Psoas muscle (tissue), 8 donors: ENCODE measurements at places on chromosomes 7 and 10.

- DNase-seq = no peak
These were observed 354.2 kb upstream of the TMEM229A start for GRCh38 chr7:124387056-124387455.

DNA sequence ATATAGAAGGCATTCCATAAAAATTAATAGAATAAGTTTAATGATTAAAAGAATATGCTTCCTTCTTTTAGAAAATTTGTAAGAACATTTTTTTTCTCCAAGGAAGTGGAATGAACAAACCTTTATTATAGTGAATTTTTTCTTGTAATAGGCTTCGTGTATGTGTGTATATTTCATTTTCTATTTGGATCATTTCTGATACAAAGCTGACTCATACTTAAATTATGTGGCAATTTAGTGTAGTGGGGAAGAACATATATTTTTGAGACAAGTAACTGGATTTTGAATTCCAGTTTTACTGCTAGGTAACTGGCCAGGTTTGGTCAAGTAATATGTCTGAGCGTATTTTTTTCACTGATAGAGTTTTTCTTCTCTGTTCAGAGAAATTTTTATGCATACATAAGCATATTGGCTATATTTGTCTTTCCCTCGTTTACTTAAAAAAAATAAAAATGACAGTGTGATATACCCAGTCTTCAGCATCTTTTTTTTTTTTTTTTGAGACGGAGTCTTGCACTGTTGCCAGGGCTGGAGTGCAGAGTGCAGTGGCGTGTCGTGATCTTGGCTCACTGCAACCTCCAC is 50.8 kb downstream of the CDK13 start:
- DNase-seq = no peak

GRCh38 chr10:101301111-101301731 is 52.7 kb upstream of the BTRC start:
- peak; percentile 79 for DNase-seq

GRCh38 chr10:4067931-4068561 is 283.0 kb upstream of the KLF6 start:
- no peak for DNase-seq

DNA sequence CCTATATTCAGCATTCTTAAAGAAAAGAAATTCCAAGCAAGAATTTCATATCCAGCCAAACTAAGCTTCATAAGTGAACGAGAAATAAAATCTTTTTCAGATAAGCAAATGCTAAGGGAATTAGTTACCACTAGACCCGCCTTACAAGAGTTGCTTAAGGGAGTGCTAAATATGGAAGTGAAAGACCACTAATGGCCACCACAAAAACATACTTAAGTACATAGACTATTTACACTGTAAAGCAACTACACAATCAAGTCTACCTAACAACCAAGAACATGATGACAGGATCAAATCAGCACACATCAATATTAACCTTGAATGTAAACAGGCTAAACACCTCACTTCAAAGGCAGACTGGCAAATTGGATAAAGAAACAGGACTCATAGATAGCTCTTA is 42.2 kb upstream of the NME8 start:
- DNase-seq = no peak

DNA sequence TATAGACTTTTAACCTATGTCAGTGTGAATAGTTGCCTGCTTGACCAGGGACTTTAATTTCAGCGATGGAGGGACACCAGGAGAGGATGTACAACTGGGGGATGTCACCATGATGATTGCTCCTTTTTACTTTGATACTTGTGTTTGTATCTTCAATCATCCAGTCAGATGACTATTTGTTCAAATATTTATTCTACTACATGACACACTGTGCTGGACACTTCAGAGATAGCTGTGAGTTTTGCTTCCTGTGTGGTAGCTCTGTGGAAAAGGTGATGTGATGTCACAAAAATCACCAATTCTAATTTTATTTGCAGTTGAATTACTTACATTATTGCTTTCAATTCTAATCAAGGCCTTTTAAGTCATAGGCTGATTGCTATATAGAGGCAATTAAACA is 62.7 kb upstream of the CREB5 start:
- no peak for DNase-seq

GRCh38 chr7:92343714-92344113 is 97.9 kb downstream of the ANKIB1 start:
- no peak for DNase-seq

- no peak for DNase-seq
These were observed 30.7 kb downstream of the MTPN start for GRCh38 chr7:135946289-135947055.

GRCh38 chr7:116886543-116887156 is 24.3 kb downstream of the CAPZA2 start:
- DNase-seq = no peak

DNA sequence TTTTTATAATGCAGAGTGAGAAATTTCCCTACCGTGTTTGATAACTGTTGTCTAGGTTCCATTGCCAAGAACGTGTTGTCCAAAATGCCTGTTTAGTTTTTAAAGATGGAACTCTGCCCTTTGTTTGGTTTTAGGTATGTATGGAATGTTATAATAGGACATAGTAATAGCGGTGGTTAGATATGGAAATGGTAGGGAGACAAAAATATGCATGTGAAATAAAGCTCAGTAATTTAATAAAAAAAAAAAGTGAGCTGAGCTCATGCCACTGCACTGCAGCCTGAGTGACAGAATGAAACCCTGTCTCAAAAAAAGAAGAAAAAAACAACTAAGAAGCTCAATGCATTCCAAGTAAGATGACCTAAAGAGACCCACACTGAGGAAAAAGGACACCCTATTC is 72.9 kb downstream of the ZNF783 start:
- no peak for DNase-seq
